ENCODE measurements at places on chromosomes 2 and 18. TPM values are rescaled to one million over a fixed set of nuclear protein-coding genes. Genes with fewer than 3 reads are reported as not detected.

The CYRIA gene
- 1.0 TPM for total RNA-seq

GRCh38 chr2:209391776-209392401, 32.0 kb upstream of the MAP2 start:
- no peak for DNase-seq

The TFPI gene
- total RNA-seq = not detected

DNA sequence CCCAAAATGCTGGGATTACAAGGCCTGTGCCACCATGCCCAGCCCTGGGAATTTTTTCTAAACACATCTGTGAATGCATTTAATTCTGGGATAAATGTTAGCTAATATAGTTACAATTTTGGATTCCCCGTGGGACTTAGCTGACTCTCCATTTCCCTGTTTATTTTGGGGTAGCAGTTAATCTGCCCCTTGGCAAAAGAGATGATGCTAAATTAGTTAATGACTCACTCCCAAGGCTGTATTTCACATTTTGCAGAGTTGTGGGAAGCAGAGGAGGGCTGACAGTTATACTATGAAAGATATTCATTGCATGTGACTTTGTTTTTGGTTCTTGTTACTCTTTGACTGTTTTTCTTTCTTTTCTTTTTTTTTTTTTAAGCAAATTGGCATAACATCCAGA, 3.2 kb downstream of the MTHFD2 start:
- DNase-seq = no peak

All from CD8-positive, alpha-beta memory T cell (primary cell).